ENCODE measurements at places on chromosomes 5 and 9.
A peak's percentile ranks its signal among the peaks of the same experiment; 100 is the strongest.

GRCh38 chr5:52786391-52786790 lies 1.3 kb upstream of the ITGA1 start:
- no peak for DNase-seq

GRCh38 chr9:99244344-99245260 lies 22.5 kb downstream of the SEC61B start:
- DNase-seq: no peak

GRCh38 chr5:150113047-150113744 lies 26.8 kb upstream of the CSF1R start:
- no peak for DNase-seq

DNA sequence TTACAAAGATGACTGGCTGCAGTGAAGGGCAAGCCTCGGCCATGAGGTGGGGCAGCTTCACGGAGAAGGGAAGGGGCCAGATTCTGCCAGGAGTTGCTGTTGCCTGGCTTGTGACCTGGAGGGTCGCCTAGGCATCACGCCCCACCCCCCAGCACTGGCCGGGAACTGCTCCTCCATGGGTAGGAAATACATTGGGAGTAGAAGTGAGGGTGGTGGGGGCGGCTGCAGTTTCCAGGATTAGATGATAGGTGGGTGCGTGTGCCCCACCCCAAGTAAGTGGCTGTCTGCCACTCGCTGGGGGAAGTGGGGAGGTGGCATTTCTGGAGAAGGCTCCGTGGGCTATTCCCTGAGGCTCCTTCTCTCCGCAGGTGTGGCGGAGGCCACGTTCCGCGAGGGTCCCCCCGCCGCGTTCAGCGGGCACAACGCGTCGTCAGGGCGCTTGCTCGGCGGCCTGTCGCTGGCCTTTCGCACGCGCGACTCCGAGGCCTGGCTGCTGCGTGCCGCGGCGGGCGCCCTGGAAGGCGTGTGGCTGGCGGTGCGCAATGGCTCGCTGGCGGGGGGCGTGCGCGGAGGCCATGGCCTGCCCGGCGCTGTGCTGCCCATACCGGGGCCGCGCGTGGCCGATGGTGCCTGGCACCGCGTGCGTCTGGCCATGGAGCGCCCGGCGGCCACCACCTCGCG lies 16.9 kb downstream of the CRB2 start:
- DNase-seq: no peak

- no peak for DNase-seq
Measured at GRCh38 chr5:128498844-128499455, 39.1 kb downstream of the FBN2 start.

DNA sequence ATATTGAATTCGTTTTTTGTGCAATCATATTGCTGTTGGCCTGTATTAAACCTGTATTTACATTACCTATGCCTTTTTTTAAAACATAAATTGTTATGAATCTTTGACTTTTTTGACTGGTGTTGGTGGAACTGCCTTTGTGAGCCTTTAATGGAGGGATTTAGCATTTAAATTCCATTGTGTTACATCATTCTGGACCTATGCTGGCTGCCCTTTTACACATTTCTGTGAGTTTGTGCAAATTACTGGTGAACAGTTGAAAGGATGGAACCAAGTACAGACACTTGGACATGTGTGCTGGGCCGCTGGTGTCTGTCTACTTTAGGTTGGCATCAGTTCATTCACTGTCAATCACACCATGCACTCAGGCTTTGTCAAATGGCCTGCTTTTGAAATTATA lies 3.4 kb downstream of the SNX18 start:
- DNase-seq: no peak

DNA sequence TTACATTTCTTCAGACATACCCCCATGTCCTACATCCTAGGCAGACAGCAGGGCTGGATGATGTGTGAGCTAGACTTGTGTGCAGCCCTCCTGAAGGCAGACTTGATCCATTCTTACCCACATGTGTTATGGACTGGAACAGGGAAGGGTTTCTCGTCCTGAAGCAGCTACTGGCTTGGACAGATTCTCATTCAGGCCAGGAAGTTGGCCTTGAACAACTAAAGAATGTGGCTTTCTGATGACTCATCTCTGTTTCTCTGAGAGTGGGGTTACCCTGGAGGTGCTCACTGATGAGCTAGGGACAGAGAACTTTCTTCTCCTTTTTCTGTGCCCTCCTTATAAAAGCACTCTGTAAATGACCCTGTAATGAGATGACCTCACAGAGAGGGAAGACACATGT lies 246.5 kb downstream of the PCSK5 start:
- no peak for DNase-seq

DNA sequence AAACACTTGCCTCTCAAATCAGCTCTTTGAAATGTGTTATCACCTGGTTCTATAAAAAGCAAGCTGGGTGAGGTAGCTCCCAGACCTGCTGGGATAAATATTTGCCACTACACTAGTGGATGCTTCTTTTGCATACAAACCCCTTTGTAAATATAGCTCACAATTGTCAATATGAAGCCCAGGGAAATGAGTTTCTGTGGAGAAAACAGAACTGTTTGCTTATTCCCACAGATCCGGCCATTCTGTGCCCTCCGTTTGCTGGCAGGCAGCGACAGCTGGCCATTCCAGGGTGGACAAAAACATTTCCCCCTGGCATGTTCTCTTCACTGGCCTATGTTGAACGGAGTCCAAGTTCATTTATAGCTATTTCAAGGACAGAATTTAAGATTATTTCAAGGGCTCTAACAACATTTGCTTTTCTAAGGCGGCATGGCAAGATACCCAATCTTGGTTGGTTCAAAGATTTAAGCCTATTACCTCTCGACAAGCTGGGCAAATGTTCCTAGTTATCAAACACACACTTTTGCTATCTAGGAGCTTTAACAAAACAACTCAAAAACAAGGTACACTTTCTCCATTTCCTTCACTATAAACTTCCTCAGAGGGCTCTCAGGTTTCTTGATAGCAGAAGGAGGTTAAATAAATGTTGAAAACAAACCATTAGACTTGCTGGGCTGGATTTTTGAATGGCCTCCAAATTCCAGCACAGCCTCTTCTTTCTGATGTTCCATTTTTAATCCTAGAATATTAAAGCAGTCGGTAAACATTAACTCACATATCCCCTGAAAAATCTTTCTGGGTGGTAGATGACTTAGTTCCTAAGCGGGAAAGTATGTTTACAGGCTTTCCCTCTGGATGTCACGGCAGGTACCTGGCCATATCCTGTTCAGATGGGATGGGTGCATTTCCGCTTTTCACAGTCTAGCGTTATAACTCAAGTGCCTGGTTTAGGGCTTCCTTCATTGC lies 332.3 kb downstream of the PLK2 start:
- DNase-seq: no peak

GRCh38 chr9:107158321-107158720 lies 124.8 kb upstream of the RAD23B start:
- DNase-seq: no peak

- no peak for DNase-seq
Measured at GRCh38 chr9:135749171-135750045, 47.4 kb downstream of the KCNT1 start.

DNA sequence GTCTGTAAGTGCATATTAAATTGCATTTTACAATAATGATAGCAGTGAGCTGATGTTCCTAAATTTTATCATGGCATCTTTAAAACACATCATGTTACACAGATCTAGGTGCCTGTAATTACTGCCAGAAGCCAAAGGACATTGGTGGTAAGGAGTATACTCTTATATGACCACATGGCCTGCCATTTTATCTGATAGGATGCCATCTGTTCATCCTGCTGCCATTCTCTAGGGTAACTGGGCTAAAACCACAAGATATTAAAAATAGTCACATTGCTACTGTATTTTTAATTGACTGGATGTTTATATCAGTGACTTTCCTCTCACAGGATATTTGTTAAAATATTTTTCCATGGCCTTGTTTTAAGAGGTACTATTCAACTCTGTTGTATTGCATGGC lies 53.1 kb downstream of the HCN1 start:
- DNase-seq: peak; percentile 57

DNA sequence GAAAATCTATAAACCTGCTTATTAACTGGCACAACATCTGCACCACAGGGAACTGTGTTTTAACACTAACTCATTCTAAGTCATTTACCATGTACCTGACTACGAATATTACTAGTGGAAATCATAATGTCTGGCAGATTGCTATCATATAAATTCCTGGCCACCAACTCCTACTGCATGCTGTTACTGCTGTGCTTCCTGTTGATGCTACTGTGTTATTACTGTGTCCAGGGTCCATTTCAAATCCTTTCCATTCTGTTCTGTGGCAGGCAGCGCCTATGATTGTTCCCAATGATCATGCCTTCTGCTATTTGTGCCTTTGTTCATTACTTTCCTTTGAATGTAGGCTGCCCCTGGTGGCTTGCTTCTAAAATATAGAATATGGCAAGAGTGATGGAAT lies 4.7 kb upstream of the ZNF131 start:
- no peak for DNase-seq

DNA sequence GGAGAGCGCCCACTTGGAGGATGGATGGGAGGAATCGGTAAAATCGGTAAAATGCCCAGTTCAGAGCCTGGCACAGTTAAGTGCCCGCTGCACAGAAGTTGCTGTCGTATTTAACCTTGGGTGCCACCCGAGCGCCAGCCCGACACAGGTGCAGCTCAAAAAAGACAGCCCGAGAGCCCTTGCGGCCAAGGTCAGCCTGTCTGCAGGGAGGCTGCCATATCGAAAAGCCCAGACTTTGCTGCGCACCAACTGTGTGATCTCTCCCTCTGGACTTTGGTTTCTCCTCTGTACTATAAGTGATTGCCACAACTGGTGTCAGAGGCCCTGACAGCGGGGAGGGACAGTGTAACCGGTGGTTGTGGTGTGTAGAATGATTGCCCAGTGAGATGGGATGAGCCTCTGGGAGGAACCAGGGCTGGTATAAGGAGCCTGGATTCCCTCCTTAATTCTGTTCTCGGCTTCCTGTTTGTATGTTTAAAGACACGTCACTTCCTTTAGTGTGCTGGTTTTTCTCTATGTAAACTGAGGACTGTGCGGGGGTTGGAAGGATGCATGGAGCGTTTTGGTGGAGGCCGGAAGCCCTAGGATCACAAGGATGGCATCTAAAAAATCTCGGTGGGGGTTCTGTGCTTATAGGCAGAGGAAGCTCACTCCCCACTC lies 792 bp downstream of the NTMT1 start:
- no peak for DNase-seq

DNA sequence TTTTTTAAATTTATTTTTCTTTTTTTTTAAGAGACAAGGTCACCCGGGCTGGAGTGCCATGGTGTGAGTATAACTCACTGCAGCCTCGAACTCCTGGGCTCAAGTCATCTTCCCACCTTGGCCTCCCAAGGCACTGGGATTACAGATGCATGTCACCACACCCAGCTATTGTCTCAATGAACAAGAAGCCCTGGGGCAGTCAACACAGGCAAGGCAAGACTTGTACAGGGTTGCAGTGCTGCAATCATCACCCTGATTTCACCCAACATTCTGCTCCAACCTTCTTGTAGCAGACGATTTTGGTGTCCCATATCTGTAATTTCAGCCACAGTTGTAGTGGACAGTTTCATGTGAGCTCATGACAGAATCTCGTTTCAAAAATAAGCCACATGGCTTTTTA lies 205.8 kb upstream of the KIF2A start:
- DNase-seq: no peak

DNA sequence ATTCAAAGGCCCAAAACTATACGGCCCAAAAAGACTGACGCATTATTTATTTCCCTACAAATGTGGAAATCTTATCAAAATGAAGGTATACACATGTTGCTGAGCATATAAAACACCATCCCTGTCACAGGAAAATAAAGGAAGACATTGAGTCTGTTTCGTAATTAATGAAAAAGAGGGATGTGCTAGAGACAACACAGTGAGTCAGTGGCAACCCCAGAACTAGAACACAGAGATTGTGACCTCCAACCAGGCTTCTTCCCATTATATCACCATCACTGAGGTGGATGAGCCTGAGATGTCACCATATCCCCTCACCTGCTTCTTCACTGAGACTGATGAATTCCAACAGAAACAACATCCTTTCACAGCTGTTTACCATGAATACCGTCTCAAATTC lies 3.8 kb downstream of the NDUFA8 start:
- DNase-seq: no peak

DNA sequence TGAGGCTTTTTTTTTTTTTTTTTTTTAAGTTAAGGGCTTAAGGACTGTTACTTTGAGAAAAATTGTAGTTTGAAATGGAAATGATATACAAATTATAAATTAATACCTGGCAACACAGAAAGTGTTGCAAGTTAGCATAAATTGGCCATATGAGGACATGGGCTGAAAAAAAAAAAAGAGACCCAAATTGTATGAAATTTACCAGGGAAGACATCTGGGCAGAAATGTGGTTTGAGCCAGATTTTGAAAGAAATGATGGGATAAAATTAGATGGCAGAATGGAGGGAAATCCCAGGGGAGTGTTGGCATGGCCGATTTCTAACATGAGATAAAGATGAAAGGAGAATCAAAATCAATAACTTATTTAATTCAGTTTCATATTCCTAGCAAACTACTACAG lies 472.1 kb downstream of the CTNND2 start:
- peak; percentile 81 for DNase-seq

GRCh38 chr9:114803479-114804265 lies 2.2 kb downstream of the TNFSF15 start:
- DNase-seq: no peak

GRCh38 chr5:35755966-35756365 lies 100.7 kb upstream of the IL7R start:
- DNase-seq: no peak

DNA sequence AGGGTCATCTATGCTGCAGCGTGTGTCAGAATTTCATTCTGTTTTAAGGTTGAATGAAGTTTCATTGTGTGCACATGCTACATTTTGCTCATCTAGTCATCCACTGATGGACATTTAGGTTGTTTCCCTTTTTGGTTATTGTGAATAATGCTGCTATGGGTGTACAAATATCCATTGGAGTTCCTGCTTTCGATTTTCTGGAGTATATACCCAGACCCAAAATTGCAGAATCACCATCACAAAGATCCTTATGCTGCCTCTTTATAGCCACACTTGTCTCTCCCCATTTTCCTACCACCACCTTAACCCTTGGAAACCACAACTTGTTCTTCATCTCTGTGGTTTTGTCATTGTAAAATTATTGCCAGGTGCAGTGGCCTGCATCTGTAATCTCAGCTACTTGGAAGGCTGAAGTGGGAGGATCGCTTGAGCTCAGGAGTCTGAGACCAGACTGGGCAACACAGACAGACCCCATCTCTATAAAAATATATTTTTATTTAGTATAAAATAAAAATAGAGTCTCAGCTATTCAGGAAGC lies 166.2 kb downstream of the HSD17B3 start:
- no peak for DNase-seq

GRCh38 chr5:50923768-50924494 lies 257.5 kb downstream of the PARP8 start:
- DNase-seq: no peak

DNA sequence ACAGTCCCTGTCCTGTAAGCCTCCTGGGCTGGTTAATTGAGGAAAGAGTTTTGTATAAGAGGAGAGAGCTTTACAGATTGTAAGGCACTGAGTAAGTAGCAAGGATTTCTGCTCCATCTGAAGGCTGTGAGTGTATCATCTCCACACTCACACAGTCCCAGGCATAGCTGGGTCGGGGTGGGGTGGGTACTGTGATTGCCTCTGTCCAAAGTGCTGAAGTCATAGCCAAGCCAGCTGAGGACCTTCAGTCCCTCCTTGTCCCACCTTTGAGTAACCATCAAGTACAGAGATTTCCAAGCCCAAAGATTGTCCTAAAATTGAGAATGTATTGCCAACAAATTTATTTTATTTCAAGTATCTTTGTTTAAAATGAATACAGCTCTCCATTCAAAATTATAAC lies 5.5 kb upstream of the DNAJB5 start:
- no peak for DNase-seq
